ENCODE measurements at places on chromosomes 12 and 14. TPM values are rescaled to one million over a fixed set of nuclear protein-coding genes. Genes with fewer than 3 reads are reported as not detected.

DNA sequence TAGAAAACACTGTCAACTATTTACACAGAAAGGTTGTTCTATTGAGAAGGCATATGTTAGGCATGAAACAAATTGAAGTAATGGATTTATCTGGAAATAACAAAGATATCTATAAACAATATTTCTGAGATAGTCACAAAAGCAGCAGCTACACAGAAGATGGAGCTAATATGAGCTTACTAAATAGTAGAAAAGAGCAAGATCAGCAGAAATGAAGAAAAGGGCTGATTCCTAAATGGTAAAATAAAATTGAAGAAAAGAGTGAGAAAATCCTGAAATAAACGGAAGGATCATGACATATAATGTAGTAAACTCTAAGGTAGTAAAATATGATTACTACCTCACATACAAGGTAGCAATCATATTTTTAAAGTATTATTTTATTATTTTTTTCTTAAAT lies 1263.9 kb downstream of the FSCB start:
- H3K36me3 ChIP-seq = no peaks in the 10 kb centered on the region
- H3K27ac ChIP-seq = no peak overlapping the region
- no peak for DNase-seq
- H3K27me3 ChIP-seq = no peaks in the 10 kb centered on the region
- H3K4me1 ChIP-seq = no peaks in the 10 kb centered on the region
- H3K4me3 ChIP-seq = no peak overlapping the region

GRCh38 chr12:124548854-124549378 lies 18.5 kb downstream of the NCOR2 start:
- H3K27ac ChIP-seq = peak overlapping the region; percentile 87
- H3K36me3 ChIP-seq = no peaks in the 10 kb centered on the region
- peak overlapping the region; percentile 29 for H3K4me3 ChIP-seq
- H3K27me3 ChIP-seq = peaks cover 1% of the 10 kb centered on the region
- peak; percentile 46 for DNase-seq

GRCh38 chr14:32934073-32934880 lies 4.4 kb upstream of the NPAS3 start:
- DNase-seq = no peak
- peaks cover 18% of the 10 kb centered on the region for H3K4me1 ChIP-seq
- H3K27ac ChIP-seq = no peak overlapping the region
- H3K36me3 ChIP-seq = no peaks in the 10 kb centered on the region

- H3K4me1 ChIP-seq = peaks cover 5% of the 10 kb centered on the region
- no peak overlapping the region for H3K27ac ChIP-seq
- H3K27me3 ChIP-seq = no peaks in the 10 kb centered on the region
Observed at GRCh38 chr14:89889626-89890025, 64.9 kb downstream of the EFCAB11 start.

- no peaks in the 10 kb centered on the region for H3K36me3 ChIP-seq
- peaks cover 13% of the 10 kb centered on the region for H3K4me1 ChIP-seq
- no peak overlapping the region for H3K4me3 ChIP-seq
- peaks cover 5% of the 10 kb centered on the region for H3K27me3 ChIP-seq
- no peak for DNase-seq
Observed at GRCh38 chr12:12582193-12582881, 19.7 kb upstream of the DUSP16 start.

- no peak overlapping the region for H3K4me3 ChIP-seq
- H3K27me3 ChIP-seq = peaks cover 49% of the 10 kb centered on the region
- H3K4me1 ChIP-seq = no peaks in the 10 kb centered on the region
- no peak for DNase-seq
Observed at GRCh38 chr14:100618318-100618693, 31.1 kb upstream of the BEGAIN start.

DNA sequence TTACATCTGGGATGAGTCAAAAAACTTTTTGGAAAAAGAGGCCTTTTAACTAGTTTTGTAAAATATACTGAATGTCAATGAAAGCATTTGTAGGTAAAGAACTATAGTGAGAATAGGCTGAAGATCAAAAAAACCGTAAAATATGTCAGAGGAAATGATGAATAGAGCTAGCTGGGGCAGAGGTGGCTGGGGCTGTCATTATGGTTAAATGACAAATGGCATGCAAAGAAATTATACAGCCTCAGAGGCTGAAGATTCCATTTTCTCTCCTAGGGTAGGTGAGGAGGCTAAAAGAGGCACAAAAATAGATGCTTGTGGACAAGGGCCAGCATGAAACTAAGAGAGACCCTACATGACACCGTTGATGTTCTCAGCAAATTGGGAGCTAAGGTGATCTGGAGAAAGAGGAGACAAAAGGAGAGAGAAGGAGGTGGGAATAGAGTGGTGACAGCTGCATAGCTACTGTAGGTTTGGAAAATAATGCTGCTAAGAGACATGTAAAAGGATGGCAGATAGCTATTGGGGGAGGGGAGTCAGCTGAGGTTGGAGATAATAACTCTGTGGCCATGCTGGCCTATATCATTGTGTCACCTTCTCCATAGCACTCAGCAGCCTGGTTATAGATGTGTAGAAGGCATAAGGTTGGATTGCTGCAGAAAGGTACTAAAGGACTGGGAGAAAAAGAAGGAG lies 63.8 kb downstream of the ABCC9 start:
- no peak overlapping the region for H3K27ac ChIP-seq
- no peak for DNase-seq
- H3K27me3 ChIP-seq = no peaks in the 10 kb centered on the region
- no peak overlapping the region for H3K4me3 ChIP-seq
- no peaks in the 10 kb centered on the region for H3K4me1 ChIP-seq
- H3K36me3 ChIP-seq = no peaks in the 10 kb centered on the region

DNA sequence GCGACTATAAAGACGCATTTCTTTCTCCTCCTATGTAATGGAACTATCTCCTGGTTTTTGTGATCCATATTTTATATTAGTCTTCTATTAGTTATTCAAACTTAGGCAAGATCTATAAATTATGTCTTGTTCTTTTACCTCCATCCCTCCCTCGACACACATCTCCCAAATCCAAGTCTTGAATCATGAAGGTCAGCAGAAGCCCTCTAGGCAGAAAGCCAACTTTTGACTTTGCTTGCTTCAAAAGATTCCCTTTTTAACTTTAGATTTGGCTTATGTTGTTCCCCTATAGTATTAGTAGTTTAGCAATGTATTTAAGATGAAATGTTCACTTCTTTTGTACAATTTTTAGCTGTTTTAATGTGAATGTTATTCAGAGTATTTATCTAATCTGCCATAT lies 689.8 kb downstream of the SLC6A15 start:
- no peak overlapping the region for H3K27ac ChIP-seq
- H3K4me3 ChIP-seq = no peak overlapping the region
- DNase-seq = no peak
- no peaks in the 10 kb centered on the region for H3K36me3 ChIP-seq
- no peaks in the 10 kb centered on the region for H3K27me3 ChIP-seq

- no peaks in the 10 kb centered on the region for H3K27me3 ChIP-seq
- no peak overlapping the region for H3K4me3 ChIP-seq
- H3K36me3 ChIP-seq = no peaks in the 10 kb centered on the region
Observed at GRCh38 chr12:20596061-20596460, 99.1 kb upstream of the SLCO1C1 start.

DNA sequence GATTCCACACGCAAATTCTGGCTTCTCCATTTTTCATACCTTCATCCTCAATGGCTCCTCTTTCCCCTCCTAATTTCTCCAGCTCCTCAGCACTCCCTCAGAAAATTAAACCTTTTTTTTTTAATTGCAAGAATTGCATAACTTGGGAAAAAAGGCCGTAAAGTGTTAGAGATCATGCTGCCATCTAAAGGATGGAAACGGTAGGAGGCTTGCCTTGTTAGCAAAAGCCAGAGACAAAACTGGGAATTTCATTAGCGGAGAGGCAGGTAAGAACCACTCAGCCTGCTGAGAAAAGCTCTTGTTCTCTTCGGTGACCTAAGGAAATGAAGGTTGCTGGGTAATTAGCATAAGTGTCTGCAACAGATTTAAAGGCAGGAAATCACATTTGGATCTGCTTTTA lies 204.3 kb downstream of the AEBP2 start:
- H3K36me3 ChIP-seq = peaks cover 12% of the 10 kb centered on the region
- H3K27ac ChIP-seq = no peak overlapping the region
- H3K4me1 ChIP-seq = peaks cover 27% of the 10 kb centered on the region
- H3K4me3 ChIP-seq = no peak overlapping the region
- DNase-seq = peak; percentile 50
- no peaks in the 10 kb centered on the region for H3K27me3 ChIP-seq

- peaks cover 2% of the 10 kb centered on the region for H3K27me3 ChIP-seq
- peaks cover 35% of the 10 kb centered on the region for H3K4me1 ChIP-seq
- H3K4me3 ChIP-seq = peak overlapping the region; percentile 98
- peak overlapping the region; percentile 98 for H3K27ac ChIP-seq
- peak; percentile 25 for DNase-seq
Observed at GRCh38 chr14:77458249-77458950, 507 bp downstream of the AHSA1 start.

DNA sequence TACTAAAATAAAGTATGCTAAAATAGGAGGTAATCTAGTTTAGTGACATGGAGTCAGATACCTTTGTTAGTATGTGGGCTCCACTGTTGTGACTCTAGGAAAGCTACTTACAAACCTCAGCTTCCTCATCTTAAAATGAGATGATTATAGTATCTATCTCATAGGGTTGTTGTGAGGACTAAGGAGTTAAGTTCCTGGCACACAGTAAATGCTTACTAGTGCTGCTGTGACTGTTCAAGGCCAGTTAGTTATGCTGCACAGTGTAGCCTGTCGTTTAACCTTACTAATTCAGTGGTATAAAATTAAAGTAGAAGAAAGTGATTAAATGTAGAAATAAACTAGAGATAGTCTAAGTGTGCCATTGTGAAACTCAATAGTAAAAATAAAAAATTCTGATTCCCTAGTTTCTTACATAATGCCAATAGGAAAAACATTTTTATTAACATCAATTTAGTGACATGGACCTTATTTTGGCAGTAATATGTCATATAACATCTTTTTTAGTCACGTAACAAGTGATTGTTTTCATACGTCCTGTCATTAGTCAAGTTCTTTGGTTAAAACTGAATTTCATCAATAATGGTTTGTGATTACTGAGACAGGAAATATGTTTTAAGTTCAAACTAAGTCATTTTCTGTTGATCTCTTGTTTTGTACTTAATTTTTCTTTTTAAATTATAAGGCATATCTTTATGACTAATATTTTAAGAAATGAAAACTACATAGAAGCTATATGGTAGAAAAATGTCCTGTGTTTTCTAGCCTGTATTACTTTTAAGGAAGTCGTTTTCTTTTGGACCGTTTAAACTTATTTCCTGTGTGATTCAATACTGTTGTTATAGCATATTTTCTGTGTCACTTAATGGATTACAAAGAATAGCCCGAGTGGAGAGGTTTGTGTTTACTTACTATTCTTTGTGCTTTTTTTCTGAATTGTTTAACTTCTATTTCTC lies 74.0 kb downstream of the PCNX1 start:
- H3K27me3 ChIP-seq = no peaks in the 10 kb centered on the region
- H3K4me1 ChIP-seq = peaks cover 33% of the 10 kb centered on the region
- peaks cover 19% of the 10 kb centered on the region for H3K36me3 ChIP-seq
- H3K4me3 ChIP-seq = peak overlapping the region; percentile 55
- DNase-seq = no peak

- no peaks in the 10 kb centered on the region for H3K4me1 ChIP-seq
- H3K27me3 ChIP-seq = peaks cover 3% of the 10 kb centered on the region
- no peaks in the 10 kb centered on the region for H3K36me3 ChIP-seq
- no peak overlapping the region for H3K4me3 ChIP-seq
- no peak for DNase-seq
Observed at GRCh38 chr12:130013771-130014484, 110.1 kb upstream of the TMEM132D start.

- H3K27ac ChIP-seq = no peak overlapping the region
- H3K36me3 ChIP-seq = peaks cover 12% of the 10 kb centered on the region
- H3K4me3 ChIP-seq = no peak overlapping the region
Observed at GRCh38 chr12:103773109-103773910, 67.7 kb downstream of the NT5DC3 start.

DNA sequence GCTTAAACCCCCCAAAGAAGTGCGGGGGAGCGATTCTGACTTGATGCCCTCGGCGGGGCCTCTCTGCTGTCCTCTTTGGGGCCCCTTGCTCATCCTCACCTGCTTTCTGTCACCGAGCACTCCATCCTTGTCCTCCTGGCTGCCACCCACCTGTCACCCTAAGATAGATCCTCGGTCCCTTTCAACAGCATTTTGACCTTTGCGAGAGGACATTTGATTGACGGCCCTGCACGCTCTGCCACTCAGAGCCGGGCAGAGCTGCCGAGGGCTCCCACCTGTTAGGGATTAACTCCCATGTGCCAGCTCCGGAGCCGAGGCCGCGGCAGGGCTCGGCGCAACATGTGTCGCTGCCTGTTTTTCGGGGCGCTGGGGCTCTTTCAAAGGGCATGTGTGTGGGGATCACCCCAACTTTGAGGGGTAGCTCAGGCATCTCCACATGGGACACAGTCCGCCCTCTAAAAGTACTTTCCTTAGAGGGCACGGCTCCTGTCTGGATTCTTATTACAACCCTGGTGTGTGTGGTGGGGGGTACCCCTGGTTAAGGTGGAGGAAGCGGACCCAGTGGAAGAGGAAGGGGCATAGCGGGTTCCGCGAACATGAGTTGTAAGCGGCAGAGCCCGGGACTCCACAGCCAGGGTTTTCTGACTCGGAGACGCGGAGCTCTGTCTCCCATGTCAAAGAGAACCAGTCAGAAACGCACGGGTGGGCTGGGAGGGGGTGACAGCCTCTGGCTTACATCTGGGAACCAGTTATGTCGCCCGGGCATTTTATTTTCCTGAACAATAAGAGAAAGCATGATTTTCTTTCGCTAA lies 811 bp upstream of the MEG3 start:
- H3K36me3 ChIP-seq = peaks cover 28% of the 10 kb centered on the region
- H3K27ac ChIP-seq = peak overlapping the region; percentile 98

DNA sequence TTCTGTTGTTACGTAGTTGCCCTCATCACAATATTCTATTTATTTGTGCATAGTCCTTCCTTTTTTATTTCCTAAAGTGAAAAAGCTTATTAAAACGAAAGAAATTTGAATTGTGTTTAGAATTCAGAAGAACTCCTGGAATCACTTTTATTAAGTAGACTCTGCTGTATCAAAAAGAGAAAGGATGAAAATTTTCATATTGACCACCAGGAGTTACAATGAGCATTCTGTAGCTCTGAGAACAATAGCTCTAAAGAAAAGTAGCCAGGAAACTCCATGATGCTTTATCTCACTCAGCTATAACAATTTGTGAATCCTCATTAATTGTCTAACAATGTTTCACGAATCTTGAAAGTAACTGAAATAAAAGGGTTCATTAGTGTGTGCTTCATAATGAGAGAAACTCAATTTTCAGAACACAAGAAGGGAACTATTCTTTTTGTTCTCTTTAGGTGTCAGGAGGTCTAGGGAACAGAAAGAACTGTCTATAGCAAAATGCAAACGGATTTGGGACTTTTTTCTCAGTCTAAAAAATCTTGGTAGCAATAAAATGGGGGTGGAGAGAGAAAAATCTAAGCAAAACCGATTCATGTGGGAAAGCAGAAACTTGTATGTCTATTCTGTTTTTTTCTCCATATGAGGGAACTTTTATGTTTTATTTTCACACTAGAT lies 19.3 kb downstream of the ASCL1 start:
- H3K27ac ChIP-seq = no peak overlapping the region
- DNase-seq = no peak
- H3K36me3 ChIP-seq = no peaks in the 10 kb centered on the region
- H3K4me1 ChIP-seq = no peaks in the 10 kb centered on the region

Gene MAPK1IP1L
- total RNA-seq = 128 TPM

Gene CD27
- 0.37 TPM for total RNA-seq

Gene KCNC2
- total RNA-seq = not detected

Gene CALCOCO1
- 77.3 TPM for total RNA-seq

Gene TNFAIP2
- 37.1 TPM for total RNA-seq

Gene TAS2R14
- 1.2 TPM for total RNA-seq

Gene CCNB1IP1
- 18.6 TPM for total RNA-seq

Gene OTX2
- total RNA-seq = not detected

Gene ACADS
- total RNA-seq = 2.0 TPM

Gene SLCO1C1
- total RNA-seq = not detected

Gene GARIN6
- total RNA-seq = not detected

Gene POLE2
- total RNA-seq = 4.1 TPM
